Activated CD4-positive, alpha-beta T cell treated with anti-CD3 and anti-CD28 coated beads, Interleukin-2, amount 10 ng/mL, durations not matched to agents 24 days and 14 days (primary cell): ENCODE measurements at places on chromosomes 5 and 9. TPM values are rescaled to one million over a fixed set of nuclear protein-coding genes. Genes with fewer than 3 reads are reported as not detected.

Gene FBXO10
- 1.9 and 2.7 TPM in 2 replicates for total RNA-seq

Gene SHB
- 1.6 and 2.1 TPM in 2 replicates for total RNA-seq

Gene PCDHGB1
- 0.14 and 0.19 TPM in 2 replicates for total RNA-seq

Gene INSL6
- total RNA-seq, result not detected in 2 replicates

Gene CDH9
- not detected in 2 replicates for total RNA-seq

Gene ECSCR
- 1.6 and 1.7 TPM in 2 replicates for total RNA-seq

Gene PIP5K1B
- total RNA-seq, result 56.6 and 58.8 TPM in 2 replicates

Gene BTNL9
- total RNA-seq, result 0.23 TPM in 1 of 2 replicates, not detected in the other

Gene CFAP90
- total RNA-seq, result not detected in 2 replicates

Gene MUSK
- not detected in 2 replicates for total RNA-seq

DNA sequence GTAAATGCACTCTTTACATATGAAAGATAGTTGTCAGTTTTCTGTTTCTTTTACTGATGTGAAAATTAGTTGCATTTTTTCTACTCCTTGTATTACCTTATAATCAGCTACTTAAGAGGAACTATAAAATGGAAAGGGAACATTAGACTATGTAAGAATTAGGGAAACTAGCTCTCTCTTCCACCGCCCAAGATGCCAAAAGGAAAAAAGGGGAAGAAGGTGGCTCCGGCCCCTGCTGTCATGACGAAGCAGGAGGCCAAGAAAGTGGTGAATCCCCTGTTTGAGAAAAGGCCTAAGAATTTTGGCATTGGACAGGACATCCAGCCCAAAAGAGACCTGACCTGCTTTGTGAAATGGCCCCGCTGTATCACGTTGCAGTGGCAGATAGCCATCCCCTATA is 15.2 kb upstream of the HOMER1 start:
- H3K36me3 ChIP-seq, result no peaks in the 10 kb centered on the region
- H3K4me3 ChIP-seq, result no peak overlapping the region
- H3K4me1 ChIP-seq, result no peaks in the 10 kb centered on the region
- H3K27me3 ChIP-seq, result peaks cover 7% of the 10 kb centered on the region
- no peak overlapping the region for H3K27ac ChIP-seq

DNA sequence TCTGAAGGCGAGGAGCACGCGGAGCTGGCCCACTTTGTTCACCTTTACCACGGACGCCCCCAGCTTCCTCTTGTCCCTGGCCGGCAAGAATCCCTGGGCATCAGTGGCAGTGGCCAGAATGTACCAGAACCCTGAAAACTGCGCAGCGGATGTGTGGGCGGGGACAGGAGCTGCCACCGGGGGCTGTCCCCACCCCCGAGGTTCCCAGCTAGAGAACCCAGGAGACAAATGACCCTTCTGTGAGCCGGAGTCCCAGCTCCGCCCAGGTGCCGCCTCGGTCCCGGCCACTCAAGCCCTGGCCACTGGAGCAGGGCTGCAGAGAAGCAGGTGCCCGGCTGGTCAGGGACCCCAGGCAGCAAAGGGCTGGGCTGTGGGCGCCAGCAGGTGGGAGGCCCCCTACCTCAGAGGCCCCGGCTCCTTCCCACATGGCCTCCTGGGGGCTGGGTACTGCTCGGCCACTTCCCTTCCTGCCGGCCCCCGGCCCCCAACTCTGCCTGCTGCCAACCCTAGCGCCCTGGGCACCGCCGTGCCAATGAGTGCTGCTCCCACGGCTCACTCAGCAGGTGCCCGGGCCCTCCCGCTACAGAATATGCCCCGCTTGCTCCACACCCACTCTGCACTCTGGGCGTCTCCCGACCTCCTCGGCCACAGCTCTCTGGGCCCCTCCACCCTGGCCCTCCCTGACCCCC is 713 bp downstream of the LCN10 start:
- peak overlapping the region; percentile 60 for H3K4me3 ChIP-seq
- no peaks in the 10 kb centered on the region for H3K36me3 ChIP-seq
- H3K27me3 ChIP-seq, result peaks cover 7% of the 10 kb centered on the region
- peak; percentile 73 for DNase-seq
- H3K27ac ChIP-seq, result no peak overlapping the region

GRCh38 chr5:66724349-66725139 is 128.4 kb downstream of the MAST4 start:
- no peak overlapping the region for H3K4me3 ChIP-seq
- H3K27me3 ChIP-seq, result peaks cover 28% of the 10 kb centered on the region
- H3K36me3 ChIP-seq, result no peaks in the 10 kb centered on the region
- no peak overlapping the region for H3K27ac ChIP-seq
- H3K4me1 ChIP-seq, result no peaks in the 10 kb centered on the region

DNA sequence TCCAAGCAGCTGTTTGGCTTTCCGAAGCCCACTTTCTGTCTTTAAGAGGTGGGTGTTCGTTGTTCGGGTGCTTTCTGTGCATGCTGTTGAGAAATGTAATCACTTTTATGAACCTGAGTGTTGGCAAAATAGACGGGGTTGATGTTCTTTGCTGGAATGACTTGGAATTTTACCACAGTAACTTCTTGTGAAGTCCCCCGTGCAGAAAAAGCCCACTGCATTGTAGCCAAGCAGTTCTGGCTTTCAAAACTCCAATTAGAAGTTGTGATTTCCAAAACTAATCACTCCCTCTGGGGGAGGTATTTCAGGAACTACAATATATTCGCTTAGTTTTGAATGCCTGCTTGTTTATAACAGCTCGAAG is 111.1 kb downstream of the PAM start:
- peaks cover 28% of the 10 kb centered on the region for H3K36me3 ChIP-seq
- no peak overlapping the region for H3K27ac ChIP-seq
- DNase-seq, result no peak
- peaks cover 5% of the 10 kb centered on the region for H3K4me1 ChIP-seq

DNA sequence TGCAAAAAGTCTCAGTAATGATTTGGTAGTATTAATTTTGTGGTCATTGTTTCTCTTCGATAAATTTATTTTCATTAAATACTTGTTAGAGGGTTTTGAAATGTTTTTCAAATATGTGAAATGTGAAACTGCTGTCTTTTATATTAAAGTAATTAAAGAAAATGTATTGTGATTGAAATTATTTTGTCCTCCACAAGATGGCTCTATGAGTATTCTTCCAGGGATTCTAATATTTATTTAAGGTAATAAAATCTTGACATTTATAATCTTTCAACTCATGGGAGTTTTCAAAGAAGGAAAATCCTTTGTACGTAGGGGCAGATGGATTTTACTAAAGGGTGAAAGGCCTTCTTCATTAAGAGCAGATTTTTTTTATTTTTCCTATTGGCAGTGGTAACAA is 19.3 kb downstream of the ISOC1 start:
- peaks cover 6% of the 10 kb centered on the region for H3K36me3 ChIP-seq
- no peak for DNase-seq
- H3K27ac ChIP-seq, result no peak overlapping the region
- no peaks in the 10 kb centered on the region for H3K27me3 ChIP-seq
- H3K4me3 ChIP-seq, result no peak overlapping the region

GRCh38 chr9:133787754-133788025 is 49.5 kb upstream of the SARDH start:
- H3K4me1 ChIP-seq, result peaks cover 4% of the 10 kb centered on the region
- DNase-seq, result no peak
- H3K27ac ChIP-seq, result no peak overlapping the region

DNA sequence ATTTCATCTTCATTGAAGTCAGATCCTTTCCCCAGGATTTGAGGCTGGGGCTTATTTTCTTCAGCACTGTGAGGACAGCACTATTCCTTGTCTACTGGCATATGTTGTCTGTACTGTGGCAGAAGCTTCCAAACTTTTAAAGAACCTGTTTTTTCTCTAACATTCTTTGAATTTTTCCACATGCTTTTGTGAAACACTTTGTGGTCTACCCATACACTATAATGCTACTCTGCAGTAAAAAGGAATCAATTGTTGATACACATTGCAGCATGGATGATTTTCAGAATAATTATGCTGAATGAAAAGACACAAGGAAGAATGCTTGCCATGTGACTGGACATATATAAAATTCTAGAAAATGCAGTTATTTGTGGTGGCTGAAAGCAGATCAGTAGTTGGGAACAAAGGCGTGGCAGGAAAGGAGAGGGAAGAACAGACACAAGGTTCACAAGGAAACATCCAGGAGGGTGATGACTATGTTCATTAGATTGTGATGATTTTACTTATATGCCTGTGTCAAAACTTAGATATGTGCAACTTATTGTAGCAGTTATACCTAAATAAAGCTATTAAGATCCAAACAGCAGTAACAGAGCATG is 96.8 kb downstream of the WNK2 start:
- DNase-seq, result no peak
- H3K27ac ChIP-seq, result no peak overlapping the region
- no peaks in the 10 kb centered on the region for H3K36me3 ChIP-seq
- H3K4me3 ChIP-seq, result no peak overlapping the region

DNA sequence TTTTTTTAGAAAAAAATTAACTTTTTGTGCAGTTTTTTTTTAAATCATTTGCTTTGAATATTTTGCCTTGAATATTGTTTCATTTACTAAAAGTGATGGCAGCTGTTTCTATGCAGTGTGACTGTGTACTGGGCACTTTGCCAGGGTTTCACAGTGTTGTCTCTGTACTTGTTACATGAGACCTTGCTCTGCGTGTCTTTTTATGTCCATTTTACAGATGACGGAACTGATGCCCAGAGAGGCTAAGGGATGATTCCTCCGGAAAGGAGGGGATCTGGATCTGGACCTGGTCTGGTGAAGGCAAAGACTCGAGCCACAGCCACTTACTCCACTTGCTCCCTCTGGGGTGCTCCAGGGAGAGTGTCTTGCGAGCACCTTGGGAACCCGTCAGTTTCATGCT is 124.8 kb upstream of the PTCH1 start:
- DNase-seq, result no peak
- peaks cover 14% of the 10 kb centered on the region for H3K27me3 ChIP-seq
- H3K27ac ChIP-seq, result no peak overlapping the region
- no peak overlapping the region for H3K4me3 ChIP-seq
- H3K4me1 ChIP-seq, result no peaks in the 10 kb centered on the region

- peaks cover 14% of the 10 kb centered on the region for H3K36me3 ChIP-seq
- peaks cover 10% of the 10 kb centered on the region for H3K27me3 ChIP-seq
- peak overlapping the region; percentile 84 for H3K27ac ChIP-seq
- peak; percentile 91 for DNase-seq
- H3K4me3 ChIP-seq, result peak overlapping the region; percentile 81
- peaks cover 32% of the 10 kb centered on the region for H3K4me1 ChIP-seq
Observed at GRCh38 chr9:111482694-111483438, 1.3 kb downstream of the ECPAS start.

- no peak for DNase-seq
- no peaks in the 10 kb centered on the region for H3K36me3 ChIP-seq
- no peaks in the 10 kb centered on the region for H3K27me3 ChIP-seq
- H3K4me3 ChIP-seq, result no peak overlapping the region
- no peaks in the 10 kb centered on the region for H3K4me1 ChIP-seq
Observed at GRCh38 chr5:105684799-105685198, 1985.9 kb downstream of the EFNA5 start.
